ENCODE measurements at places on chromosomes 1 and 21. TPM values are rescaled to one million over a fixed set of nuclear protein-coding genes. Genes with fewer than 3 reads are reported as not detected.

GRCh38 chr1:14160781-14161180, 437.7 kb upstream of the KAZN start:
- H3K36me3 ChIP-seq: no peaks in the 10 kb centered on the region
- no peaks in the 10 kb centered on the region for H3K27me3 ChIP-seq
- H3K27ac ChIP-seq: no peak overlapping the region
- H3K4me3 ChIP-seq: no peak overlapping the region
- no peak for DNase-seq
- H3K4me1 ChIP-seq: no peaks in the 10 kb centered on the region

DNA sequence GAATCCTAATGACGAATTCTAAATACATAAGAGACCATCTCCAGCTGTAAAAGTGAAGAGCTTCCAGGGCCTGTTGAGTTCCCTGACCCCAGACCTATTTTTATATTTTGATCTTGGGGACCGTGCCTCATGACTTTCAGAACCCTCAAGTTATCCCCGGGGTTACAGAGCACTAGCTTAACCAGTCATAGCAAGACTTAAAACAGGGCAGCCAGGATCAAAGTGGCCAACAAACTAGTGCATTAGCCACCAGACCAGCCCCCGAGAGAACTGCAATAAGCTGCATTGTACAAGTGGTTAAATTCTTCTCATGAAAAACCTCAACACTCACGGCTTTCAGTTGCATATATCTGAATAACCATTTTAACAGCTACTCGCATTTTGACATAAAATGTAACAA, 183.0 kb downstream of the BARHL2 start:
- no peak overlapping the region for H3K4me3 ChIP-seq
- H3K4me1 ChIP-seq: no peaks in the 10 kb centered on the region
- H3K36me3 ChIP-seq: no peaks in the 10 kb centered on the region
- H3K27ac ChIP-seq: no peak overlapping the region
- no peaks in the 10 kb centered on the region for H3K27me3 ChIP-seq

- no peak overlapping the region for H3K27ac ChIP-seq
- no peaks in the 10 kb centered on the region for H3K27me3 ChIP-seq
- H3K4me3 ChIP-seq: no peak overlapping the region
- no peaks in the 10 kb centered on the region for H3K4me1 ChIP-seq
Measured at GRCh38 chr1:246110343-246111219, 396.5 kb downstream of the SMYD3 start.

DNA sequence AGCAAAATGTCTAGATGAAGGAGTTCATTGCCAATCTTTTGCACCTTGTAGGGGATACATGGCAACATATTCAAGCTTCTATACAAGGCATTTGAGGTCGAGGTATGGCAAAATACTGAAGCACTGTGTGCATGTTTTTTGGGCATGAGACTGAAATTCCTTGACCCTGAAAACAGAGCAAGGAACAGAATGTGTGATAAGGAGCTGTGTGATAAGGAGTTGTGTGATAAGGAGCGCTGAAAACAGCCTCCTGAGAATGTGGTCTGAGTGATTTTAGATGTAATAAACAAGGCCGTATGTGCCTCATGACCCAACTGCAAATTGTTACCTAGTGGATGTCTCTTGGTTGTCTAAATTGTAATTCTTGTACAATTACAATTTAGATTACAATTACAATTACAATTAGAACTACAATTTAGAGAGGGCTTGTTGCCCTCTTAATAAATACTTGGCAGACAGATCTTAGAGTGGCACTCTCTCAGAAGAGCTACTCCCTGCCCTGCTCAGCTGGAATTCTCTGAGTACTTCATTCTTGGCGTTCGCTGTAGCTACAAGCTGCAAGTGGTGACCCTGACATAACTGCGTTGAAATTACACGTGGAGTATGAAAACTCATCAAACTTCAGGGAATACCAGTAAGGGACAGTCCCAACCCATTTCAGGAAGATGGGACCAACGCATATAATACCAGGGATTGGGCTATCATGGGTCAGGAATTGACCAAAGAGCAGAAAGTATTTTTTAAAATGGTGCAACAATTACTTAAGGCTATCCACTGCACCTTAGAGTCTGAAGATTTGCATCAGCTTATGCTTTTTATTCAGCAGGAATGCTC, 20.0 kb upstream of the ITLN1 start:
- no peaks in the 10 kb centered on the region for H3K27me3 ChIP-seq
- H3K36me3 ChIP-seq: no peaks in the 10 kb centered on the region
- H3K27ac ChIP-seq: no peak overlapping the region
- peaks cover 12% of the 10 kb centered on the region for H3K4me1 ChIP-seq
- no peak for DNase-seq

GRCh38 chr1:1255078-1255477, 8.6 kb upstream of the C1QTNF12 start:
- H3K36me3 ChIP-seq: no peaks in the 10 kb centered on the region
- H3K4me3 ChIP-seq: no peak overlapping the region
- no peak overlapping the region for H3K27ac ChIP-seq
- DNase-seq: no peak

GRCh38 chr1:110155878-110156522, 5.7 kb downstream of the SLC6A17 start:
- DNase-seq: peak; percentile 73
- H3K27ac ChIP-seq: no peak overlapping the region
- no peaks in the 10 kb centered on the region for H3K36me3 ChIP-seq
- H3K4me1 ChIP-seq: peaks cover 5% of the 10 kb centered on the region
- no peak overlapping the region for H3K4me3 ChIP-seq

- peak; percentile 15 for DNase-seq
- no peaks in the 10 kb centered on the region for H3K36me3 ChIP-seq
- H3K4me3 ChIP-seq: no peak overlapping the region
- H3K27ac ChIP-seq: no peak overlapping the region
- H3K4me1 ChIP-seq: no peaks in the 10 kb centered on the region
Measured at GRCh38 chr1:64388336-64388735, 81.6 kb upstream of the CACHD1 start.

DNA sequence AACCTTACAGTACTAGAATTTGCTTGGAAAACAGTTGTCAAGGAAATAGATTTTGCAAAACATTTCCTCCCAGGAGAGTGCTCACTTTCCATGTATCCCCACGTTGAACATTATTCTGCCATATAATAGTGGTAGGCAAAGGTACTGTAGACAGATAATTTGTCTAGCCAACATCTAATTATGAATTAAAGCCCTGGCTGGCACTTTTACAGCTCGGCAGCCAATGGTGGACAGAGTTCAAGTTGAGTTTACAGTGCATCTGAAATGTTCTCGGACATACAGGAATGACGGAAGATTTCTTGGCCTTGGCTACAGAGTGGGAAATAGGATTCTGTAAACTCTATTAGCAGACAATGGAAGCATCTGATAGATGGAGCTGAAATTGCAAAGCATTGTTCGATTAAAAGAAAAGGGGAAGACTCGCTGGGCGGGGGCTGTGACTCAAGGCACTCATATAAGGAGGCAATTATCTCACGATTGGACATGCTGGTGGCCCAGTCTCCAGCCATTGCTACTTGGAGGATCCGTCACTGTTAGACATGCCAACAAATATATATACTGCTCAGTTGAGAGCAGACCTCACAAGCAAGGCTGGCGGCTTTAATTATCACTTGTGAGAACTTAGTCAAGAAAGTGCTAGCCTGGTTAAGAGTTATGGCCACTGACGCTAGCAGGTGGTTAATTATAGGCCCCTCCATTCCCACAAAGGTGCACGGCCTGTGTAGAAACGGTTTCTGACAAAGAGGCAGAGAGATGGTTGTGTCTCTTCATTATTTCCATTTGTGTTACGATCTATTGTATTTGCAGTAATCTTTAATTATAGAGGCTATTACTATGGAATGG, 48.0 kb downstream of the MAN1C1 start:
- H3K4me1 ChIP-seq: no peaks in the 10 kb centered on the region
- H3K27me3 ChIP-seq: no peaks in the 10 kb centered on the region
- H3K4me3 ChIP-seq: no peak overlapping the region
- H3K27ac ChIP-seq: no peak overlapping the region
- DNase-seq: no peak

DNA sequence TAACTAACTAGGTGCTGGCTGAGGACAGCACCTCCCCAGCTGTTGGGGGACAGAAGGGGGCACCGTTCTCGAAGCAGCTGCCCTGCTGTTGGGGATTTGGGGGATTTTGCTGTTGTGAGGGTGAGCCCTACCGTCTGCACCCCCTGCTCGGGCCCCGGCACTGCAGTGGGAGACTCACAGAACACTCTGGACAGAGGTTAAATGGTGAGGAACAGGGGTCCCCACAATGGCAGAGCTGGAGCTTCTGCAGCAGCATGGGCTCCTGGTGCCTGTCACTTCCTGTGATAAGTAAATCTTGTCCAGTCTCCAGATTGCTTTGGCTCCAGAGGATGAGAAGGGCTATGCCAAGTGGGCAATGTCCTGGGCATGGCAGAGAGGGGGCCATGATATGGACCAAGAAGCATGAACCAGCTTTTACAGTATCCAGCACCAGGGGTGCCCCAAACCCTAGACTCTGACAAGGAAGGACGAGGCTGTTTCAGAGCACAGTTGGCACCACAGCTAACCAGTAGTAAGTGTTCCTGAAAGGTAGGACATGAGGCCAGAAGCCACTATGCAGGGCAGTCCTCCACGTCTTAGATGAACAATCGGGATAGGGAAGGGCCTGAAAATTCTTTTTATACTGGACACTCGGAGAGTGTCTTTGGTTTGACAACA, 365.1 kb upstream of the VAMP3 start:
- H3K4me1 ChIP-seq: no peaks in the 10 kb centered on the region
- no peaks in the 10 kb centered on the region for H3K27me3 ChIP-seq
- no peak overlapping the region for H3K4me3 ChIP-seq
- H3K36me3 ChIP-seq: no peaks in the 10 kb centered on the region

- H3K27me3 ChIP-seq: no peaks in the 10 kb centered on the region
- no peaks in the 10 kb centered on the region for H3K36me3 ChIP-seq
- H3K27ac ChIP-seq: no peak overlapping the region
- H3K4me1 ChIP-seq: no peaks in the 10 kb centered on the region
- no peak overlapping the region for H3K4me3 ChIP-seq
Measured at GRCh38 chr1:221521686-221522085, 220.2 kb downstream of the DUSP10 start.

GRCh38 chr1:207820568-207821463, 69.0 kb downstream of the CD46 start:
- DNase-seq: peak; percentile 60
- H3K27me3 ChIP-seq: no peaks in the 10 kb centered on the region
- no peaks in the 10 kb centered on the region for H3K36me3 ChIP-seq
- H3K4me1 ChIP-seq: peaks cover 71% of the 10 kb centered on the region

GBP4 gene
- 9.3 TPM for total RNA-seq

DNAJC8 gene
- total RNA-seq: 53.3 TPM

TSPEAR gene
- not detected for total RNA-seq

TMEM240 gene
- 3.9 TPM for total RNA-seq

APOBEC4 gene
- not detected for total RNA-seq

ATP6V1G3 gene
- not detected for total RNA-seq
